ENCODE measurements at places on chromosomes 12 and 14.

DNA sequence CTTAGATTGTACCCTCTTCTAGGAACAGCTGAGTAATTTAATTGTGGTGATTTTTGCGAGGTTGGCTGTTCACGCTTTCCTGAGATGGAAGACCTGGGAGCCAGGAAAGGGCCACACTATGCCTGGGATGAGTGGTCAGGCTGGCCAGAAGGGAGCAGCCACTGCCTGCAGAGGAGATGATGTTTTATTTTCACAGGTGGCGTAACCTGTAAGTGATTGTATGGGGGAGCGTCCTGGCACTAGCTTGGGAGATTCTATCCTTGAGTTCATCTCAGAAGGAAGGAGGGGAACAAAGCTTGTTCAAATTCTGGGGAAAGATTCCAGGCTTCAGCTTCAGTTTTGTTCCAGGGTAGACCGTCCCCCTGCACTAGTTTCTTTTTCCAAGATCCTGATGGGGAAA, 1.2 kb downstream of the RPH3A start:
- DNase-seq, result no peak

DNA sequence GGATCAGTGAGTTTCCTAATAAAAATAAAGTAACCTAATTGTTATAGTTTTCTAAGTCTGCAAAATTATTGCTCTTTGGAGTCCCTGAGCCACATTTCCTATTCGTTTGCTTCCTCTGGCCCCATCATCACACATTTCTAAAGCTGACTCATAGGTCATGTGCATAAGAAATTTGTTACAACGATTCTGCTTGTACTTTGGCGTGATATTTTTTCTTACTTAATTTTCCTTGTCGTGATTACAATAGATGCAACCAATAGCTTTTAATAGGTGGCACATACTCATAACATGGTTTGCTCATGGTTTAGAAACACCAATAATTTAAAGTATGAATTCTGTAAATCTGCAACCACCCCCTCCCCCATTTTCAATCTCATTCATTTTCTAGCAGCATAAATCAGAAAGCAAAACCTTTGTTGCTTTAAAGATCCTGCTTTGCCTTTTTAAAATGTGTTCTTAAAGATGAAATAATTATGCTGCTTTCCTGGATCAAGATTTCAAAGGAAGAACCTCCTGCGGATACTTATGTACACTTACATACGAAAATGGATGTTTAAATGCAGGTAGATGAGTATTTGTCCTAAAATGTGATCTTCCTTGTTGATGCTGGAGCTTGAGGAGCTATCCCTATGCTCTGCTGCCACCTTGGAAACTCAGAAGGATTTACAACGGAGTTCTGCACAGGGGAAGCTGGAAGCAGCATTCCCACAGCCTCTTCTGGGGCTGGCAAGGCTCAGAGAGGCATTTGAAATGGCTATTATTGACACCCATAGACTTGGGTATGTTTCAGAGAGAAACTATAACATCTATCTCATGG, 1.7 kb upstream of the FLRT2 start:
- DNase-seq, result no peak

DNA sequence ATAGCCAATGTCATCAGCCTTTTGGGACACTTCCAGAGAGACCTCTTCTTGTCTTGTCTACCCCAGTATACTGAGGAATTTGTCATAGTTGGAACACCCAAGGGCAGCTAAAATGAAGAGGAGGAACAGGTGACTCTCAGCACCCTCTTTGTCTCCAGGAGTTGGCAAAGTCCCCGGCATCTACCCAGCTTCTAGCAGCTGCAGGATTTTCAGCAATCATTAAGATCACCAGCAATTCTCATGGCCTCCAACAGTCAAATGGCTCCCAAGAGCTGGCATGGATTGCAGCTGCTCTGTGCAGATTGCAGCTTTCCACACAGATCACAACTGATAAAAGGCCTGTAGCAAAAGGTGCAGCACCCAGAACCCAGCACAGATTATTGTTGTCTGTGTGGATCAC, 32.9 kb downstream of the RERGL start:
- no peak for DNase-seq

GRCh38 chr12:94070520-94070919, 77.9 kb upstream of the PLXNC1 start:
- DNase-seq, result no peak
